ENCODE measurements at places on chromosomes 16 and 17. TPM values are rescaled to one million over a fixed set of nuclear protein-coding genes. Genes with fewer than 3 reads are reported as not detected.

GRCh38 chr16:56108724-56109123 lies 82.6 kb upstream of the GNAO1 start:
- H3K4me3 ChIP-seq: no peak overlapping the region
- no peak for DNase-seq

- no peaks in the 10 kb centered on the region for H3K27me3 ChIP-seq
- H3K4me1 ChIP-seq: no peaks in the 10 kb centered on the region
- H3K4me3 ChIP-seq: no peak overlapping the region
- H3K27ac ChIP-seq: no peak overlapping the region
- H3K36me3 ChIP-seq: no peaks in the 10 kb centered on the region
Measured at GRCh38 chr16:5549802-5550201, 452.2 kb upstream of the EEF2KMT start.

DNA sequence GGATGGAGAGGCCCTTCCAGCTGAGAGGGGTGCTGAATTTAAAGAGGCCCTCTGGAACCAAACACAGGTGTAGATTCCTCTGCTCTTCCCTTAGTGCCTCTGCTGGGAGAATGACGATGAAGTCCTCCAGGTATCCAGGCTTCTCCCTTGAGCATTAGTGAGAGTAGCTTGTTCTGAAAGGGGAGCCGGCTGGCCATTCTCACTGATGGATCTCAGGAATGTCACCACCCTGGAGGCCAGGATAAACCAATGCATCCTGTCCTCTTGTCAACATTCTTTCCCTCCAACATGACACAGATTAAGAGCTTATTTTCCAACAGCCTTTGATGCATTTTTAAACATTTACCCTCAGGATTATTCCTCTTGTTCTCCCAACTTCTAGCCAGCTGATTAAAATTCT lies 325.5 kb downstream of the CA10 start:
- no peak overlapping the region for H3K4me3 ChIP-seq
- H3K27ac ChIP-seq: no peak overlapping the region
- no peaks in the 10 kb centered on the region for H3K27me3 ChIP-seq

- H3K27ac ChIP-seq: no peak overlapping the region
- no peaks in the 10 kb centered on the region for H3K27me3 ChIP-seq
Measured at GRCh38 chr16:46826631-46827030, 4.3 kb downstream of the C16orf87 start.

Gene NTN1
- 2.2 TPM for polyA plus RNA-seq

Gene ABCC12
- polyA plus RNA-seq: not detected

All from pancreas (tissue), 10 donors.